ENCODE measurements at places on chromosomes 3 and 15.

GRCh38 chr3:133856316-133856715 is 39.4 kb downstream of the RAB6B start:
- no peak for DNase-seq
- H3K27ac ChIP-seq: no peak overlapping the region
- no peaks in the 10 kb centered on the region for H3K4me1 ChIP-seq

GRCh38 chr15:55151631-55152030 is 45.1 kb downstream of the RSL24D1 start:
- no peak overlapping the region for H3K4me3 ChIP-seq
- no peaks in the 10 kb centered on the region for H3K4me1 ChIP-seq
- H3K36me3 ChIP-seq: no peaks in the 10 kb centered on the region
- DNase-seq: no peak
- peaks cover 16% of the 10 kb centered on the region for H3K27me3 ChIP-seq
- H3K27ac ChIP-seq: no peak overlapping the region

DNA sequence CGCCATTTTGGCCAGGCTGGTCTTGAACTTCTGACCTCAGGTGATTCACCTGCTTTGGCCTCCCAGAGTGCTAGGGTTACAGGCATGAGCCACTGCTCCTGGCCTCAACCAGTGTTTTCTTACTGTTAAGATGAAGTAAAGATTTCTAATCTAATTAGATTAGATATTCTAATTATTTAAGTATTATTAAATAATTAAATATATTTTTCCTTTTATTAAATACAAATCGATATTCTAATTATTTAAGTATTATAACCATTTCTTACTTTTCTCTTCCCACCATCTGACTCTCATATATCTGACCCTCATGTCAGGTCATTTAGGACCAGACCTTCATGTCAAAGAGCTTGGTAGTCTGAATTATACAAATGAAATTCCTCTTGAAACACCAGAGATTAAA is 1291.9 kb upstream of the EPHA6 start:
- H3K4me3 ChIP-seq: no peak overlapping the region
- no peaks in the 10 kb centered on the region for H3K4me1 ChIP-seq
- H3K27me3 ChIP-seq: no peaks in the 10 kb centered on the region
- H3K36me3 ChIP-seq: no peaks in the 10 kb centered on the region
- H3K27ac ChIP-seq: no peak overlapping the region

DNA sequence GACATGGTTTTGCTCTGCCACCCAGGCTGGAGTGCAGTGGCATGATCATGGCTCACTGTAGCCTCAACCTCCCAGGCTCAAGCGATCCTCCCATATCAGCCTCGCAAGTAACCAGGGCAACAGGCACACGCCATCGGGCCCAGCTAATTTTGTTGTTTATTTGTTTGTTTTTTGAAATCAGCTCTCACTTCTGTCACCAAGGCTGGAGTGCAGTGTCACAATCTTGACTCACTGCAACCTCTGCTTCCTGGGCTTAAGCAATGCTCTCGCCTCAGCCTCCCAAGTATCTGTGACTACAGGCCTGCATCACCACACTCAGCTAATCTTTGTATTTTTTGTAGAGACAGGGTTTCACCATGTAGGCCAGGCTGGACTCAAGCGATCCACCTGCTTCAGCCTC is 26.3 kb upstream of the PLCH1 start:
- no peak for DNase-seq
- peaks cover 8% of the 10 kb centered on the region for H3K36me3 ChIP-seq
- H3K4me1 ChIP-seq: 0 out of 2 replicates have a peak, but pooled peaks cover 3% of the 10 kb centered on the region
- H3K27me3 ChIP-seq: no peaks in the 10 kb centered on the region

DNA sequence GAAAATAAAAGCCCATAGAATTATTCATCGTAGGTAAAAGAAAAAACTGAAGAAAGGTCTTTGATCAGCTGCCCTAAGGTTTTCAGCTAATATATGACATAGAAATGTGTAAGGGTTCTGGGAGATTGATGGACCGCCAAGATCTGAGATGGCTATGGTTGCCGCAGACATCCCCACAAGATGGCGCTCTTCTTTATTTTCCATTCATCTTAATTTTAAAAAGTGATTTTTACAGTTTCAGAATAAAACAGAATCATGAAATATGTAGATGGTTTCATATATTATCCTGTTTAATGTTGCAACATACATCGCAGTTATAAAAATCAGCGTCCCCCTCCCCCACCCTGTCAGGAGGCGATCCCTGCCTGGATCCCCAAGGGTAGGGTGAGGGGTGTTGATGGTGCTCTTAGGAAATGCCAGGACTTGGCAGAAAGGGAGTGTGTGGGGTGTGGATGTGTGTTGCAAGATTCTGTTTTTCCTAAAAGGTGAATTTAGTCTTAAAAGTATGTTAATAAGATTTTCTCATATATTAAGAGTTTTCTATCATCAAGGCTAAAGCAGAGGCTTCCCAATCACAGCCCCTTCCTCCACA is 68.8 kb downstream of the ANXA2 start:
- no peaks in the 10 kb centered on the region for H3K36me3 ChIP-seq
- peak; percentile 53 for DNase-seq
- H3K27ac ChIP-seq: no peak overlapping the region
- peaks cover 27% of the 10 kb centered on the region for H3K27me3 ChIP-seq

DNA sequence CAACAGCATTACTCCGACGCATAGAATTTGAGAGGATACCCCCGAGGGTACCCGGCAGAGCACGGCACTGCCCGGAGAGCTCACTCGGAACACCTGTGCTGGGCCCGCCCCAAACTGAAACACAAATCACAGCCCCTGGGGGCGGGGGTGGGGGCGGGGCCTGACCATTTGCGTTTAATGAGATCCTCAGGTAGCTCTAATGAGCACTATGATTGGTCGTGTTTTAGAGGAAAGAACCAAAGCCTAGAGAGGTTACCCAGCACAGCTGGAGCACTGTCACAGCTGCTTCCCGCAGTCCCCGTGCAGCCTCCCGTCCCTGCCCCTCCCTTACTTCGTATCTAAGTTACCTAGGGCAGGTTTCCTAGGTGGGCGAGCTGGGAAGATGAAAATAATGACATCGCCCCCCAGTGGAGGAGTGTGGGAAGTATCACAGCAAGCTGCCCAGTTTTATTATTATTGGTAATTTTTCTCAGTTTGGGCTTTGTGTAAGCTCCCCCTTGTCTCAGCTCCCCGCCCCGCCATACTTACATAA is 187.1 kb downstream of the PDE8A start:
- H3K4me3 ChIP-seq: peak overlapping the region; percentile 65
- H3K27ac ChIP-seq: no peak overlapping the region
- H3K27me3 ChIP-seq: no peaks in the 10 kb centered on the region
- H3K4me1 ChIP-seq: no peaks in the 10 kb centered on the region

DNA sequence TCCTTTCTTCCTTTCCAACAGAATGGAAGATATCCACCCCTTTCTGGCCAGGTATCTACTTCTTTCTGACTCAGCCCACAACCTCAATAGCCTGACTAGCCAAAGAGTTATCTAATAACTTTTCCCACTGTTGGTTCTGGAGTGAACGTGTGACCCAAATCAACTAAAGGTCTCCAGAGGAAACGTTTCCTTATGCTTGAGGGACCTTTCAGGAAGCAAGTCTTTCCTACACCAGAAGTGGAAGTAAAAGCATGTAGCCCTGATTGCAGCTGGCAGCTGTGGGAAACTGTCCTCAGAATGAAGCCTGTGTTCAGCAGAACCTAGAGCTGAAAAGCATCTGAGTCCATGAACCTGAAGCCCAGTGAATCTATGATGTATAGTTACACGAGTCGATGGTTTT is 34.7 kb upstream of the PHLDB2 start:
- DNase-seq: no peak
- H3K4me3 ChIP-seq: no peak overlapping the region
- H3K27me3 ChIP-seq: no peaks in the 10 kb centered on the region
- no peaks in the 10 kb centered on the region for H3K4me1 ChIP-seq
- H3K27ac ChIP-seq: no peak overlapping the region

DNA sequence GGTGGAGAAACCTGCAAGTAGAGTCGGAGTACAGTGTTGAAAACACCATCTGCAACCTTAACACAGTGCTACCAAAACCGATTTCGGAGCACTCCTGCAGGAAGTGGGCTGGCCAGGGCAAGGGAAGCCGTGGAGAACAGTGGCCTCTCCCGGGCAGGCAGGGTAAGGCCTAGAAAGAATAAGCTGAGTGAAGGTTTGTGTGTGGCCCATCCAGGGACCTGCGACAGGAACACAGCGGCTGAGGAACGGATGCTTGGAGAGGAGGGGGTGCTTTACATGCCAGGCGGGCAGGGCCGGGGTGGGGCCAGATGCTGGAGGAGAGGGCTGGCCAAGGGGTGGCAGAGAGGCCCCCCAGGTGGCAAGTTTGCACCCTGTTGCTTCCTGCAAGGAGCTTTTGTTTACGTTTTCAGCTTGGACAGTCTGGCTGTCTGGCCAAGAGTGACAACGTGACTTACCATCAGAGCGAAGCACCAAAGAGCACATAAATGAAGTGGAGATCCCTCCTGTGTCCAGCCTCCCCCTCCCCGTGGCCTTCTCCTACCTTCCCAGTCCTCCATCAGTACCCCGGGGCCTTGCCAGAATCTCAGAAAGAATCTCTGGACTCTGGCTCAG is 156.5 kb downstream of the PGPEP1L start:
- DNase-seq: peak; percentile 76
- no peaks in the 10 kb centered on the region for H3K36me3 ChIP-seq
- H3K4me1 ChIP-seq: peaks cover 48% of the 10 kb centered on the region
- peak overlapping the region; percentile 84 for H3K4me3 ChIP-seq

GRCh38 chr3:115877615-115877899 is 254.2 kb downstream of the GAP43 start:
- no peak overlapping the region for H3K27ac ChIP-seq
- peaks cover 9% of the 10 kb centered on the region for H3K4me1 ChIP-seq
- H3K36me3 ChIP-seq: no peaks in the 10 kb centered on the region
- DNase-seq: no peak

DNA sequence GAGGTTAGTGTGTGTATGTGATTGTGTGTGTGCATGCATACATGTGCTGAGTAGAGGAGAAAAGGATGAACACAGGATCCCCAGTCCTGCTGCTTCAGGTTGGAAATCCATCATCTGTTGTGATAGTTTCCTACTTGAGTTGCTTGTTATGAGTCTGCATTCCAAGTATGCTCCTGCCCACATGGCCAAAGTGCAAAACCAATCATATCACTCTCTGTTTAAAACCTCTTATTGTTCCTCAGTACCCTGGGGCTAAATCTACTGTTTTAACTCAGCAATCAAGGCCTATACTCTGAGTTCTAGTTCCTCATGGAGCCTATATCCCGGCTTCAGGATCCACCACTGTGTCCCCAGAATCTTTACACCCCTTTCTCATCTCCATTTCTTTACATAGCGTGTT is 139.9 kb upstream of the TLE3 start:
- H3K36me3 ChIP-seq: no peaks in the 10 kb centered on the region
- DNase-seq: no peak
- H3K4me3 ChIP-seq: no peak overlapping the region
- peaks cover 16% of the 10 kb centered on the region for H3K4me1 ChIP-seq
- no peaks in the 10 kb centered on the region for H3K27me3 ChIP-seq

GRCh38 chr3:183577346-183577745 is 21.8 kb upstream of the KLHL6 start:
- no peaks in the 10 kb centered on the region for H3K4me1 ChIP-seq
- no peak overlapping the region for H3K27ac ChIP-seq
- peaks cover 32% of the 10 kb centered on the region for H3K27me3 ChIP-seq

DNA sequence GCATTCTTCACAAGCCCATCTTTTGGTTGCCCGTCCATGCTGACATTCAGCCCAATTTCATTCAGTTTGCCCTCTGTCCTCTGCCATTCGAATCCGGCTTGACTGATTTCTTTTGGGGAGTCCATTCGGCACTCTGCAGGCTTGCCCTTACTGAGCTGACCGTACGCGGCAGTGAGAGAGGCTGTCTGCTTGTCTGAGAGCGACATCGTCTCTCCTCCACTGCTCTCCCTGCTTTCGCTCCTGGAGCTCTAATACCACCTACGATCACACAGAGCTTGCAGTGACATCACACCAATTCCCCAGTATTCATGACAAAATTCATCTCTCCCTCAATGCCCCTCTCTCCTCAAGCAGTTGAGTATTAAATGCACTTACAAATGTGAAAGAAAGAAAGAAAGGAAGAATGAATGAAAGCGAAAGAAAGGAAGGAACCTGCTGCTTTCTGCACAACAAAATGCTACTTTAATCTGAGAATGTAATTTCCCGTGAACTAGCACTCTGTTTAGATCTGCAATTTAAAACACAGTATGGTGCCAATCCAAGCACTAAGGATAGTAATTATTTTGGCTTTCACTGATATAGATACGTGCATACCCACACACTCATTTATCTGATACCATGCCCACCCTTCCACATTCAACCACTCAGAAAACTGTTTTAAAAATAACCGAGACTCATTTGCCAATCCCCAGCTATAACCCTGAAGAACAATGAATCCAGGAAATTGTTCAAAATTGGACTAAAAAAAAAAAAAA is 89.5 kb downstream of the DHX30 start:
- H3K27ac ChIP-seq: no peak overlapping the region
- H3K4me1 ChIP-seq: no peaks in the 10 kb centered on the region
- H3K27me3 ChIP-seq: no peaks in the 10 kb centered on the region

GRCh38 chr15:89442155-89442554 is 54.2 kb downstream of the RHCG start:
- no peak overlapping the region for H3K27ac ChIP-seq
- H3K27me3 ChIP-seq: no peaks in the 10 kb centered on the region
- no peaks in the 10 kb centered on the region for H3K36me3 ChIP-seq
- no peak for DNase-seq
- no peak overlapping the region for H3K4me3 ChIP-seq

GRCh38 chr3:180698760-180699270 is 19.5 kb upstream of the CCDC39 start:
- no peak for DNase-seq
- no peaks in the 10 kb centered on the region for H3K36me3 ChIP-seq
- H3K27me3 ChIP-seq: peaks cover 35% of the 10 kb centered on the region
- no peak overlapping the region for H3K4me3 ChIP-seq

Data from PC-3 (cell line).